ENCODE measurements at places on chromosomes 13 and 19.
A peak's percentile ranks its signal among the peaks of the same experiment; 100 is the strongest.

DNA sequence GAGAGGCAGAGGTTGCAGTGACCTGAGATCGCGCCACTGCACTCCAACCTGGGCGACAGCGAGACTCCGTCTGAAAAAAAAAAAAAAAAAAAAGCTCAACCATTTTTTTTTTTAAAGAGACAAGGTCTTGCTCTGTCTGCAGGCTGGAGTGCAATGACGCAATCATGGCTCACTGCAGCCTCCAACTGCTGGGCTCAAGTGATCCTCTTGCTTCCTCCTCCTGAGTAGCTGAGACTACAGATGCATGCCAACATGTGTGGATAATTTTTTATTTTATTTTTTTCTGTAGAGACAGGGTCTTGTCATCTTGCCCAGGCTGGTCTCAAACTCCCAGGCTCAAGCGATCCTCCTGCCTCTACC, 10.3 kb downstream of the EHD2 start:
- DNase-seq: peak; percentile 41

- DNase-seq: no peak
These were observed 9.4 kb downstream of the URAD start for GRCh38 chr13:27979001-27979643.

GRCh38 chr13:52673465-52673864, 20.8 kb downstream of the SUGT1 start:
- no peak for DNase-seq

DNA sequence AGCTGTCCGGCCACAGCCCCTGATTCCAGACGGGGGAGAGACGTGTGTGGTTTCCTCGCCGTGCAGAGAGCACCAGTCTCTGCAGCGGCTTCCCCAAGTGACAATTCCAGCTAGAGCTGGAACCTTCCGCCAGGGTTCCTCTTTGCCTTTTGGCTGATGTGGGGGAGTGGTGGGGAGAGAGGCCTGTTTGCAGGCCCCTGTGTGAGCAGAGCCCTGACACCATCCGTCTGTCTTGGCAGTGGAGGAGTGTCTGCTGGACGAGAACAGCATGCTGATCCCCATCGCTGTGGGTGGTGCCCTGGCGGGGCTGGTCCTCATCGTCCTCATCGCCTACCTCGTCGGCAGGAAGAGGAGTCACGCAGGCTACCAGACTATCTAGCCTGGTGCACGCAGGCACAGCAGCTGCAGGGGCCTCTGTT, 25.0 kb downstream of the LAMP1 start:
- no peak for DNase-seq

DNA sequence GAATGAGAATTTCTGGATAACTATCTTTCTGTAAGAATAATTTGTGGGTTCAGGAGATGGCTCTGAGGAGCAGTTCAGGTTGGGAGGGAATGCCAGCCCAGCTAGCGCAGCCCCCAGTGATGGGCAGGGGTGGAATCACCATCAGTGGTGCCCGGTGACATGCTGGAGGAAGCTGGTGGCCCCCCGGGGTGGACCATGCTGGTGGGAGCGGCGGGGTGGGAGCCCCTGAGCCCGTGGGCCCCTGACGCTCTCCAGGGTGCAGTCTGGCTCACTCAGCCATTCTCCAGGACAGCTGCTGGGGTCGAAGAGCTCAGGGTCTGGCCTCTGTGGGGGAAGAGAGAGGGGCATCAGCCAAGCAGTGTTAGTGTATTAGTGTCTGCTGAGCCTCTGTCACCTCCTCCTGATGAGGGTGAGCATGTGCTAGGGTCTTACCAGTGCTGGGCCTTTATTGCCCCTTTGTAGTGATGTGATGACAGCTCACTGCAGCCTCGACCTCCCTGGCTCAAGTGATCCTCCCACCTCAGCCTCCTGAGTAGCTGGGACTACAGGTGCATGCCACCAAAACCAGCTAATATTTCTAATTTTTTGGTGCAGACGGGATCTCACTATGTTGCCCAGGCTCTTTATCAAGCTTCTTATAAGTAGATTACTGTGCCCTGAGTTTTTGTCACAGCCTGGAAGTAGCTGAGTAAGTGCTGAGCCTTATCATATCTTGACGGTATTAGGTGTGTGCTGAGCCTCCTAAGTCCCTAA, 10.4 kb downstream of the HIPK4 start:
- DNase-seq: no peak

DNA sequence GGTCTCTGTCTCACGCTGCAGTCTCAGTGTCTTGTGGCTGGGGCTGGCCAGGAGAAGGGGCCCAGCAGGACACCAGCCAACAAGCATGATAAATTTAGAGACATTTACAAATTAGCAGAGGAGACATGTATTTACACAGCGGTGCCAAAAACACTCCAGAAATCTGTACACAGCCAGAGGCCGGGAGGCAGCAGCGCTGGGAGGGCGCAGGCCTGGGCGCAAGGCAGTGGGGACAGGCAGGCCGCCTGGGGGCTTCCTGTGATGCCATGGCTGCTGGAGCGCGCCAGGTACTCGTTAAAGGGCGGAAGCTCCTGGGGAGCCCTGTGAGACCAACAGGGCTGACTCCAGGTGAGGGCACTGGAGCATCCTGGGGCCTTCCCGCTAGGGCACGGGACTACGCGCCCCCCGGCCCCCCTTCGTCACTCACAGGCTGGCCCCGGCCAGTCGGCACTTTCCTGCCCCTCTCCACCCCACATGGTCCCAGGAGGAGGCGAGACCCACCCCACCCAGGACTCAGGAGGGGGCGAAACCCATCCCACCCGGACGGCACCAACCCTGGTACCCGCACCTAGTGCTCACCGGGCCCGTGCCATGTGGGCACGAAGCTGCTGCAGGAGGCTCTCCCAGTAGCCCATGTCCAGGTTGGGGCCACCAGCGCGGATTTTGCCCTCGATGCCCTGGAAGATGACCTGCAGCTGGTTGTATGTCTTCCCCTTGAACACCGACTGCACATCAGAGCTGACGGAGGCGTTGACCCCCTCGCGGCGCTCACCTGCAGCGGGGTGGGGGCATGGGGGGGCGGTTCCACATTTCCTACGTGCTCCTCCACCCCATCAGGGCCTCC, 7.4 kb upstream of the TBXA2R start:
- no peak for DNase-seq

- no peak for DNase-seq
These were observed 1089.7 kb downstream of the EFNB2 start for GRCh38 chr13:105445796-105446195.

- no peak for DNase-seq
These were observed 74.8 kb downstream of the COL4A1 start for GRCh38 chr13:110232142-110232541.

GRCh38 chr13:102846261-102847015, 606 bp downstream of the ERCC5 start:
- no peak for DNase-seq

DNA sequence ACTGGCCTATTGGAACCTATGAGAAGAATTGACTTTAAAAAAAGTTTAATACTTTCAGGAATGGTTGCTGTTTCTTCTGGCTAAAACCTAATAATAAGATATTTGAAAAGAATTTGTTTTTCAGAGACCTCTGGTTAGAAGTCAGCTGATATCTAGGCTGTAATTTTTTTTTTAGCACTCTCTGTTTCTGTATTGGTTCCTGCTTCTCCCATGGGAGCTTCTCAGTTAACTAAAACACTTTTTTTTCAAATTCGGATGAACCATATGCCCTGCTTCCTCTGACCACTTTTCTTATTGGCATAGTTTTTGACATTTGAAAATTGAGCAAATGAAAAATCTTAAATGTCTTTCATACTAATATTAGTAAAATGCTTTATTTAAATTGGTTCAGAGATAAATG, 163.5 kb upstream of the SLC10A2 start:
- no peak for DNase-seq

DNA sequence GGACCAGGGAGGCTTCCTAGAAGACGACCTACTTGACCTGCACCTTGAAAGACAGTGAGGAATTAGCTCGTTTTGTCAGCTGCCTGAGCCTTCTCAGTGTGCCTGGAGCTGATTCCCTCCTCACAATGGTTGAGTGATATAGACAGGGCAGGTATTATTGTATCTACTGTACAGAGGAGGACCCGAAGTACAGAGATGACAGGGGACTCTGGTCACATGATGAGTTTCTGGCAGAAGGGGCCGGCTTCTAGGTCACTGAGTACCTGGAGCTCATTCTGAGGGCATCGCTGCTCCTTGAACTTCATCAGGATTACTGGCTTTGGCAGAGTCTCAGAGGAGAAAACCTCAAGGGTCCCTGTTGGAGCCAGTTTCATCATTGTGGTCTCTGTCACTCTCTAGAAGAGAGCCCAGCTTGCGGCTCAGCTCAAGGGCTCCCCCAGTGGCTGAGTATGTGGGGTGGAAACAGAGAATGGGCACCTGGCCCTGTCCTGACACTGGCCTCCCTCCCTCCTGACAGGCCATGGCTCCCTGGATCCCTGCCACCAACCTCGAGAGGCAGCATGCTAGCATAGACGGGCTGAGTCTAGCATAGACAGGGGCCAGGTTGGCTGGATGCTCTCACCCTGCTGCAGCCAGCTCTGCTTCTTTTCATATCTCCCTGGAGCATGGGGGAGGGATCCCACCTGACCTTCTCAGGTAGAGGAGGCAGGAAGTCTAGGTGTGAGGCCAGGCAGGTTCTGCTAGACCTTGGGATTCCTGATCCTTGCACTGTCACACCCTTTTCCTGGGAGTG, 38.7 kb downstream of the NFIX start:
- peak; percentile 34 for DNase-seq

Measured in NCI-H2107 (cell line).